Esophagus squamous epithelium (tissue), 5 donors: ENCODE measurements at places on chromosomes 11 and 22.

DNA sequence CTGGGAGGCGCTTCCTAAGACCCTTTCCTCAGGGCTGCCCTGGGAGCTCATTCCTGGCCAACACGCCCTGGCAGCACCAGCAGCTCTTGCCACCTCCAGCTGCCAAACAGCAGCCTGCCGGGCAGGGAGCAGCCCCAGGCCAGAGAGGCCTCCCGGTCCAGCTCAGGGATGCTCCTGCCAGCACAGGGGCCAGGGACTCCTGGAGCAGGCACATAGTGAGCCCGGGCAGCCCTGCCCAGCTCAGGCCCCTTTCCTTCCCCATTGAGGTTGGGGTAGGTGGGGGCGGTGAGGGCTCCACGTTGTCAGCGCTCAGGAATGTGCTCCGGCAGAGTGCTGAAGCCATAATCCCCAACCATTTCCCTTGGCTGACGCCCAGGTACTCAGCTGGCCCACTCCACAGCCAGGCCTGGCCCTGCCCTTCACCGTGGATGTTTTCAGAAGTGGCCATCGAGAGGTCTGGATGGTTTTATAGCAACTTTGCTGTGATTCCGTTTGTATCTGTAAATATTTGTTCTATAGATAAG is 7.6 kb downstream of the SLC39A13 start:
- peaks cover 30% of the 10 kb centered on the region for H3K36me3 ChIP-seq
- no peaks in the 10 kb centered on the region for H3K27me3 ChIP-seq
- DNase-seq, result no peak
- peaks cover 53% of the 10 kb centered on the region for H3K4me1 ChIP-seq
- H3K27ac ChIP-seq, result peak overlapping the region; percentile 91

- H3K4me3 ChIP-seq, result no peak overlapping the region
- peaks cover 3% of the 10 kb centered on the region for H3K4me1 ChIP-seq
- no peak overlapping the region for H3K27ac ChIP-seq
- no peak for DNase-seq
Observed at GRCh38 chr11:108597736-108598355, 4.3 kb upstream of the EXPH5 start.

GRCh38 chr11:43944761-43945311 is 2.4 kb downstream of the C11orf96 start:
- peaks cover 17% of the 10 kb centered on the region for H3K4me1 ChIP-seq
- no peaks in the 10 kb centered on the region for H3K27me3 ChIP-seq
- H3K36me3 ChIP-seq, result no peaks in the 10 kb centered on the region
- peak overlapping the region; percentile 81 for H3K27ac ChIP-seq

DNA sequence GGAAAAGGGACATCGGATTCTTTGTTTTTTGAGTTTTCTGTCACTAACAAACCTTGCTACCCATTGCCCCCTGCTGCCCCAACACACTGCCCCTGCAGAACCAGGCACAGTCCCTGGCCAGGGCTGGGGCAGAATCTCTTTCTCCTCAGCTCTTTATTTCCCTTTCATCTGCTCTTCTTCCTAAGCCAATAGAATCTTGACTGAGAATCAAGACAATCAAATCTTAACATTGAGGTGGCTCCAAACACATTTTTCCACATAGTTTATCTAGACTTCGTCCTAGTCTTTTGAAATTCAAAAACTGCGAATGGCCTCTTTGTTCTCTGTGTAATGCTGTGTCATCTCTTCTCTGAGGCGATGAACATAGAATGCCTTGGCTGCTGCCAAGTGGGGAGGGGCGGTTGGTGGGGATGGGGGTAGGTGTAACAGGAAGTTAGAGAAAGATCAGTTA is 16.1 kb upstream of the NTM start:
- DNase-seq, result no peak
- no peaks in the 10 kb centered on the region for H3K4me1 ChIP-seq
- no peaks in the 10 kb centered on the region for H3K36me3 ChIP-seq
- H3K4me3 ChIP-seq, result no peak overlapping the region
- no peak overlapping the region for H3K27ac ChIP-seq

DNA sequence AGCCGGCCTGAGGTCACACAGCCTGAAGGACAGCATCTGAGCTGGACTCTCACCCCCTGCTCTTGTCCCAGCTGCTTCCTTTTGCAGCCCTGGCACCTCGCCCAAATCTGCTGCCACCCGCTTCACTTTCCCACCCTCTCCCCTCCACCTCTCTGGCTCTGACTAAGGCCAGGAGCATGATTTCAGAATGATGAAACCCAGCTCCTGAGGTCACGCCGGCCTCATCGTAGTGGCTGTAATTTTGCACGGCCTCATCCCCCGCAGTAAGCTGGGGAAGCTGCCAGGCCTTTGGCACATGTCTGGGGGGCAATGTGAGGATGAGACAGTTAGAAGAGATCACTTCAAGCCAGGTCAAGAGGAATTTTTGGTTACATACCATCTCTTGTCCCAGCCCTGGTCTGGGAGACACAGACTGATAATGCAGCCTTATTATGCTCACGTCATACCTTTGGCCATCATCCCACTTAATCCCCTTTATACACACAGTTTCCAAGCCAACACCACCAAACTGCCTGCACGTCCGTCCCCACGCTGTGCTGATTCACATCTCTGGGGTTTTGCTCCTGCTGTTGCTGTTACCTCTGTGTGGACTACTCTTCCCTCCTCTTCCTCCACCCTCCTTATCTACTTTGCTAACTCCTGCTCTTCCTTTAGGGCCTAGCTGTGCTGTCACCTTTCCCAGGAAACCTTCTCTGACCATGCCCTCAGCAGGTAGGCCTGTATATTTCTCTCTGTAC is 58.1 kb downstream of the CHRDL2 start:
- no peak overlapping the region for H3K4me3 ChIP-seq
- H3K4me1 ChIP-seq, result peaks cover 9% of the 10 kb centered on the region
- H3K36me3 ChIP-seq, result no peaks in the 10 kb centered on the region
- no peaks in the 10 kb centered on the region for H3K27me3 ChIP-seq

- H3K4me1 ChIP-seq, result peaks cover 7% of the 10 kb centered on the region
- H3K27ac ChIP-seq, result no peak overlapping the region
- H3K36me3 ChIP-seq, result no peaks in the 10 kb centered on the region
- peak overlapping the region; percentile 16 for H3K4me3 ChIP-seq
Observed at GRCh38 chr22:46262449-46263215, 511 bp downstream of the PKDREJ start.

DNA sequence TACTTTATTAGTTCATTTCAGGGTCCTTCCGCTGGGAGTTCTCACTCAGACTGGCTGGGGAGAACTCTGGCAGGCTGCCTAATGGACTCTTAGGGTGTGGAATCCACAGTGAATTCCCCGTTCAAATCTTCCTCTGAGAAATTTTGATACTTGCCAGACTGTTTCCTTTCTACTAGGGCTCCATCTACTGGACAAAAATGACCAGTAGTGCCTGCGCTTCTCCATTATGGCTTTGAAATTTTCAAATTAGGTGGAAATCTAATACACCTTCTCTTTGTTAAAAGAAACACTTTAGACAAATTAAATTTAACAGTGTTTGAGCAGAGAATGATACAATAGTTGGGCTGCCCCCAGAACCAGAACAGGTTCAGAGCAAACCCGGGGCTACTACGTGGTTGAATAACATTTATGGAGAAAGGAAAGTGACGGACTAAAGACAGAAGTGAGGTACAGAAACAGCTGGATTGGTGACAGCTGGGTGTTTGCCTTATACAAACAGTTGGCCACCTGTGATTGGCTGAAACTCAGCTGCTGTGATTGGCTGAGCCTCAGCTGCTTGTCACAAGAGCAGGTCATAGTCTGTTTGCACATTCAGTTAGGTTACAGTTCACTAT is 52.9 kb upstream of the FDX1 start:
- no peaks in the 10 kb centered on the region for H3K36me3 ChIP-seq
- H3K4me1 ChIP-seq, result peaks cover 21% of the 10 kb centered on the region
- H3K4me3 ChIP-seq, result peak overlapping the region; percentile 5
- peak overlapping the region; percentile 59 for H3K27ac ChIP-seq
- no peak for DNase-seq

DNA sequence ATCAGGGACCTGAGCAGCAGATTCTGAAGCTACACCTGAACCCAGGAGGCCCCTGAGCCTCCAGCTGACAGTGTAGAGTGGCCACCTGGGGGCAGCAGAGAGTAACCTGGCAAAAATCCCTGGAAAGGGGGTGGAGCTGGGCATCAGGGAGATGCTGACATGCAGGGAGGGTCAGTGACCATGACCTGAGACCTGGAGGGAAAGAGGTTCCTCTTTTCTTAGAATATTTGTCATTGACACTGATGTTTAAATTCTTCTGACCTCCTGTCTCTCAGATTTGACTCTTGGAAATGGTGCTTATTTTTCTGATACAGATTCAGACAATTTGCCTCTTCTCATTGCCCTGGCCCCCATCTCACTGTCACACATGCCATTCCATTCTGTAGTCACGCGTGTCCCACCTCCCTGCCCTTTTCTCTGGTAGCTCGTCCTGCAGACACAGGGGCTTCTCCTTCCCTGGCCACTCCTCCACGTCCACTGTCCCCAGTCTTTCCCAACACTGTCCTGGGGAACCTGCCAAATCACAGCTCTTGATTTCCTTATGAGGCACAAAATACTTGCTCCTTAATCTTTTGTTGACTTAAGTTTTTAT is 117.2 kb upstream of the IGLL5 start:
- no peak overlapping the region for H3K4me3 ChIP-seq
- no peaks in the 10 kb centered on the region for H3K27me3 ChIP-seq
- H3K27ac ChIP-seq, result no peak overlapping the region
- H3K36me3 ChIP-seq, result no peaks in the 10 kb centered on the region

GRCh38 chr22:25828422-25828821 is 86.4 kb downstream of the MYO18B start:
- no peak for DNase-seq
- no peak overlapping the region for H3K27ac ChIP-seq
- H3K27me3 ChIP-seq, result no peaks in the 10 kb centered on the region
- no peaks in the 10 kb centered on the region for H3K4me1 ChIP-seq

DNA sequence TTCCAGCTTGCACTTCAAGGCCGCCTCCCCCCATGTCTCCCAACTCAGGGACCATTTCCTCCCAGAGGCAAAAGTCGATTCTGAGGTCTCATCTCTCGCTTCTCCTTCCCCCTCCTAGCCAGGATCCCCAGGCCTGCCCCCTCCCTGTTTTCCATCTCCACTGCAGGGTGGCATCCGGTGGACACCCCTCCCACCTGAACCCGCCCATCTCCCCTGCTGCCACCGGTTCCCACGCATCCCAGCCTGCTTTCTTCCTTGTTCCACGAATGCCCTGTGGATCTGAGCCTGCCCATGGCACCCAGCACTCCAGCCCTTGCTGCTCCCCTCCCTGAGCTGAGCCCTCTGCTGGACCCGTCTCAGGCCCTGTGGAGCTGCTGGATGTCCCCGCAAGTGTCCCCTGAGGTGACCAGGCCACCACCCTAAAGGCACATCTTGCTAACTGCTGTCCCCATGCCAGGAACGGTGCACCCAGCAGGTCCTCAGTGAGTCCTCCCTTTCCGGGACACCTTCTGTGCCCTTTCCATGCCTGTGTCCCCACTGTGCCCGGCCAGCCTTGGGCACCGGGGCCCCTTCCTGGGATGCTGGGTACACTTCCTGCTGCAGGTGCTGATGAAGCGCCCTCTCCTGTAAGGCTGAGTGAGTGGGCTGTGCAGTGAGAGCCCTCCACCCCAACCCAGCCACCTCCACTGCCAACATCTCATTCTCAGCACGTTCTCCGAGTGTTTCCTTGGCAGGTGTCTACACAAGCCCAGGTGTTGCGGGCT is 936 bp downstream of the IL17REL start:
- no peaks in the 10 kb centered on the region for H3K36me3 ChIP-seq
- H3K4me3 ChIP-seq, result no peak overlapping the region
- DNase-seq, result no peak
- peaks cover 19% of the 10 kb centered on the region for H3K4me1 ChIP-seq
- H3K27me3 ChIP-seq, result peaks cover 25% of the 10 kb centered on the region

DNA sequence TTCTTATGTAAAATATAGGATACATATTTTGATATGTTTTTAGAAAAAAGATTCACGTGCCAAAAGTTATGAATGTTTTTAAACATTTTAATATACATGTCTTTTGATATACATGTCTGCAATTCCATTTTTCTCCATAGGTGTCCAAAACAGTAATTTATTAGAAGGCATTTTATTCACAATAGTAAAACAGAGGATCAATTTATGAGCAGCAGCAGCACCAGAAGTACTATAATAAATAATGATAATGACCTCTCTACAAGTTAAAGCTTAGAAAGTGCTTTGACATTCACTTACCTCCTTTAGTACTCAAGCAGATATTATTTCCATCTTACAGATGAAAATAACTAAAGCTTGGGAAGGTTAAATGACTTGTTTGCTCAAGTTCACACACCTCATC is 96.7 kb upstream of the DBX1 start:
- no peak for DNase-seq
- H3K27ac ChIP-seq, result no peak overlapping the region
- H3K27me3 ChIP-seq, result peaks cover 22% of the 10 kb centered on the region
- no peak overlapping the region for H3K4me3 ChIP-seq
- no peaks in the 10 kb centered on the region for H3K4me1 ChIP-seq

GRCh38 chr11:83744620-83745192 is 458.5 kb upstream of the CCDC90B start:
- H3K36me3 ChIP-seq, result no peaks in the 10 kb centered on the region
- H3K27me3 ChIP-seq, result no peaks in the 10 kb centered on the region
- no peak for DNase-seq
- no peak overlapping the region for H3K4me3 ChIP-seq

DNA sequence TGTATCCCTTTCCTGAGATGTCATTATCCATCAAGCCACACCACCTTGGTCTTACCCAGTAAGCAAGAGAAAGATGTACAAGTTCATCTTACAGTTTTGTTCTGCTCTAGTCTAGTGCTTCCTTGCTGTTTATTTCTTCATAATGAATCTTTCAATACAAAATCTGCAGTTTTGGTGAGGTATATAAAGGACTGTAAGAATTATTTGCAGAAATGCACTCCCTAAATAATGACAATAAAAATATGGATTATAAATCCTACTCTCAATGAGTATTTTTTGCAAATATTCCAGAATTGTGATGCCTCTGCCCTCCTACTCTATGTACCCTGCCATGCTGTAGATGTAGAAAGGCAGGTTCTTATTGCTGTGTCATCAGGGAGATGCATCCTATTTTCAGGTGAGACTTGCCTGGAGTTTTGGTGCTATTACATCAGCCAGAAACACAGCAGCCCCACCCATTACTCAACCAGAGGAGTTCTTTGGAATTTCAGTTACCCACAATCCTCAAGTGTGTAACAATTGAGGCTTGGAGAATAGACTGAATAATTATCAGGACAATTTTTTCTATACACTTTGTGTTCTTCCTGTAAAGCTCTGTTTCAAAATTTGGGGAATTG is at the start of gene OR10S1:
TSS of gene OR10S1 (minus strand) at position 51 of the 617 bp plus-strand sequence. CDS start 117 bp downstream, outside the sequence.
- no peak within 1 kb of the TSS for H3K27ac ChIP-seq
- H3K36me3 ChIP-seq, result no peaks in the 10 kb centered on the region
- no peaks in the 10 kb centered on the region for H3K4me1 ChIP-seq
- no peak within 1 kb of the TSS for H3K4me3 ChIP-seq
- DNase-seq, result no peak
- no peaks in the 10 kb centered on the region for H3K27me3 ChIP-seq
